HT1080 (cell line): ENCODE measurements at places on chromosomes 4 and X. TPM values are rescaled to one million over a fixed set of nuclear protein-coding genes. Genes with fewer than 3 reads are reported as not detected.

NEXMIF gene
- total RNA-seq: 0.02 TPM in 1 of 2 replicates, not detected in the other

CT45A2 gene
- total RNA-seq: 14.2 and 28.2 TPM in 2 replicates

HPGDS gene
- not detected in 2 replicates for total RNA-seq

PLS3 gene
- total RNA-seq: 110 and 121 TPM in 2 replicates

CT45A10 gene
- 30.6 and 42.2 TPM in 2 replicates for total RNA-seq

MTMR8 gene
- 0.57 and 1.2 TPM in 2 replicates for total RNA-seq

EFNB1 gene
- 47.7 and 48.7 TPM in 2 replicates for total RNA-seq

CCNA2 gene
- total RNA-seq: 175 and 190 TPM in 2 replicates

IGFBP7 gene
- 65.0 and 84.9 TPM in 2 replicates for total RNA-seq

XAGE1A gene
- 1.7 and 2.2 TPM in 2 replicates for total RNA-seq

FGD1 gene
- total RNA-seq: 4.9 and 7.5 TPM in 2 replicates

P2RY8 gene
- total RNA-seq: 1.1 and 1.3 TPM in 2 replicates

CD40LG gene
- not detected in 2 replicates for total RNA-seq

FAM184B gene
- 0.02 TPM in 1 of 2 replicates, not detected in the other for total RNA-seq

ZFYVE28 gene
- 5.0 and 5.4 TPM in 2 replicates for total RNA-seq

AMOT gene
- 2.7 and 7.9 TPM in 2 replicates for total RNA-seq

PAGE2 gene
- not detected in 2 replicates for total RNA-seq

TIGD4 gene
- 0.03 and 0.35 TPM in 2 replicates for total RNA-seq

TCEAL2 gene
- 0.17 and 0.37 TPM in 2 replicates for total RNA-seq

KCNE5 gene
- total RNA-seq: 0.48 TPM in 1 of 2 replicates, not detected in the other

TGIF2LX gene
- not detected in 2 replicates for total RNA-seq

TCP11X2 gene
- total RNA-seq: 0.10 TPM in 1 of 2 replicates, not detected in the other

NPY2R gene
- not detected in 2 replicates for total RNA-seq

SMARCA5 gene
- 29.5 and 33.1 TPM in 2 replicates for total RNA-seq

PSAPL1 gene
- not detected in 2 replicates for total RNA-seq

KCNIP4 gene
- not detected in 2 replicates for total RNA-seq

PIR gene
- 15.6 and 19.3 TPM in 2 replicates for total RNA-seq

ZNF711 gene
- 0.13 and 0.16 TPM in 2 replicates for total RNA-seq

CDKL2 gene
- total RNA-seq: 0.03 TPM in 1 of 2 replicates, not detected in the other

GCNA gene
- 0.87 and 1.4 TPM in 2 replicates for total RNA-seq

DMD gene
- total RNA-seq: 2.5 and 4.0 TPM in 2 replicates

IL21 gene
- total RNA-seq: not detected in 2 replicates

GRPEL1 gene
- total RNA-seq: 71.0 and 75.6 TPM in 2 replicates

MAGEC2 gene
- total RNA-seq: 1.4 and 1.5 TPM in 2 replicates

MAGEB10 gene
- not detected in 2 replicates for total RNA-seq

FGF5 gene
- 2.5 and 2.7 TPM in 2 replicates for total RNA-seq

GPR143 gene
- total RNA-seq: 0.59 and 2.1 TPM in 2 replicates

AKAP4 gene
- total RNA-seq: not detected in 2 replicates

PDZD4 gene
- total RNA-seq: 0.13 and 0.16 TPM in 2 replicates

CT47B1 gene
- total RNA-seq: not detected in 2 replicates

HTR2C gene
- total RNA-seq: not detected in 2 replicates

IL2 gene
- not detected in 2 replicates for total RNA-seq

SHISA3 gene
- total RNA-seq: not detected in 2 replicates

RNF150 gene
- 0.37 and 0.73 TPM in 2 replicates for total RNA-seq

IGSF1 gene
- total RNA-seq: 0.47 and 0.84 TPM in 2 replicates

CT45A3 gene
- total RNA-seq: 0.24 and 0.47 TPM in 2 replicates

FAM47E gene
- total RNA-seq: not detected in 2 replicates

RBM46 gene
- total RNA-seq: not detected in 2 replicates

MOSPD2 gene
- 5.5 and 7.9 TPM in 2 replicates for total RNA-seq

INTU gene
- 0.90 and 1.00 TPM in 2 replicates for total RNA-seq

UGT2B11 gene
- total RNA-seq: not detected in 2 replicates

XG gene
- total RNA-seq: not detected in 2 replicates

SPIN2A gene
- 0.37 and 0.63 TPM in 2 replicates for total RNA-seq

LEF1 gene
- 24.9 and 27.7 TPM in 2 replicates for total RNA-seq

CTAG2 gene
- total RNA-seq: 633 and 765 TPM in 2 replicates
